ENCODE measurements at places on chromosomes 5 and 9. TPM values are rescaled to one million over a fixed set of nuclear protein-coding genes. Genes with fewer than 3 reads are reported as not detected.

The AHRR gene
- total RNA-seq, result 0.53 TPM

The TNFSF8 gene
- total RNA-seq, result not detected

The IFNA2 gene
- total RNA-seq, result not detected

The PTPDC1 gene
- total RNA-seq, result 7.9 TPM

The ITK gene
- total RNA-seq, result not detected

The PCDHA9 gene
- under 0.01 TPM for total RNA-seq

The OGN gene
- not detected for total RNA-seq

The FOXD4L4 gene
- total RNA-seq, result under 0.01 TPM

The INSL6 gene
- not detected for total RNA-seq

The NANS gene
- 118 TPM for total RNA-seq

The ROPN1L gene
- total RNA-seq, result 0.13 TPM

The SHC3 gene
- 0.26 TPM for total RNA-seq

The PTGS1 gene
- total RNA-seq, result 1.3 TPM

The CATSPER3 gene
- under 0.01 TPM for total RNA-seq

The IL13 gene
- not detected for total RNA-seq

The MAST4 gene
- 21.1 TPM for total RNA-seq

The ANKRD34B gene
- not detected for total RNA-seq

The TTLL11 gene
- total RNA-seq, result 2.3 TPM

The GDF9 gene
- under 0.01 TPM for total RNA-seq

The DMRT3 gene
- total RNA-seq, result not detected

The MYMK gene
- not detected for total RNA-seq

The CHSY3 gene
- under 0.01 TPM for total RNA-seq

The ANGPTL2 gene
- 0.79 TPM for total RNA-seq

The SLC45A2 gene
- not detected for total RNA-seq
